ENCODE measurements at places on chromosomes 3 and 15. TPM values are rescaled to one million over a fixed set of nuclear protein-coding genes. Genes with fewer than 3 reads are reported as not detected.

DNA sequence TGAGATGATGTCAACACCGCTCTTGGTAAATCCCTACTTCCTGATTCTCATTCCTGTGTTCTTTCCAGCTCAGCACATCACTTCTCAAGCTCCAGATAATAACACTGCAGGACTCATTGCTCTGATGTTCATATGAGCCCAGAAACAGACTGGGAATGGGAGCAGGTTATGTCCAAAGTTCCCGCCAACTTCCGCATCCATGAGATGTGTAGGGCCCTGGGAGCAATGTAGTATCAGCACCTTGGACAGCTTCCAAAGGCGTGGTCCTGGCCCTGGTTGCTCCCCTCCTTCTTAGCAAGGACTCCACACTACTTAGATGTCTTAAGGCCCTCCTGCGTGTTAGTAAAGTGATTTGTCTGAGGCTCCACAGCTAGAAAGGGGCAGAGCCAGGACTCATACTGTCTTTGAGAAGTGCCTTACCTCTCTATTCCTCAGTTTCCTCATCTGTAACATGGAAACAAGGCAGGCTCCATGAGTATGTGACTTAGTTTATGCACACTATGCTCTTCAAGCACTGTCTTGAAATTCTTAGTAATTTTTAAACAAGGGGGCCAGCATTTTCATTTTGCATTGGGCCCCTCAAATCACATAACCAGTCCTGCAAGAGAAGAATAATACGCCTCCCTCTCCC is 27.9 kb upstream of the SLC6A1 start:
- H3K27ac ChIP-seq: no peak overlapping the region
- no peak overlapping the region for H3K4me3 ChIP-seq
- peaks cover 3% of the 10 kb centered on the region for H3K27me3 ChIP-seq

DNA sequence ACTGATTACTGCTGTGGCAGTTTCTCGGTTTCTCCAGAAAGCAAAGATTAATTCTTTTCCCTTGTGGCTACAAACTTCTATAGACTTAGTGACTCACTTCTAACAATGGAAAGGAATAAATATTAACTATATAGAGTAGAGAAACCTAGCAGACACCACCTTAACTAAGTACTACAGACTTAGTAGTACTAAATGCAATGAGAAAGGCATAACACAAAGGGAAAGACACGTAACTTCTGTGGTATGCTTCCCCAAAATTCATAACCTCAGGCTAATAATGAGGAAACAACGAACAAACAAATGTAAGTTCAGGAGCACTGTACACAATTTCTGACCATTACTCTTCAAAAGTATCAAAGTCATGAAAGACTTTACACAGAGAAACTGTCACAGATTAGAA is 31.2 kb downstream of the ATG3 start:
- DNase-seq: no peak
- H3K4me3 ChIP-seq: no peak overlapping the region
- H3K27me3 ChIP-seq: no peaks in the 10 kb centered on the region
- H3K4me1 ChIP-seq: no peaks in the 10 kb centered on the region
- H3K27ac ChIP-seq: no peak overlapping the region

Gene CASR
- polyA plus RNA-seq: 1.9 TPM

DNA sequence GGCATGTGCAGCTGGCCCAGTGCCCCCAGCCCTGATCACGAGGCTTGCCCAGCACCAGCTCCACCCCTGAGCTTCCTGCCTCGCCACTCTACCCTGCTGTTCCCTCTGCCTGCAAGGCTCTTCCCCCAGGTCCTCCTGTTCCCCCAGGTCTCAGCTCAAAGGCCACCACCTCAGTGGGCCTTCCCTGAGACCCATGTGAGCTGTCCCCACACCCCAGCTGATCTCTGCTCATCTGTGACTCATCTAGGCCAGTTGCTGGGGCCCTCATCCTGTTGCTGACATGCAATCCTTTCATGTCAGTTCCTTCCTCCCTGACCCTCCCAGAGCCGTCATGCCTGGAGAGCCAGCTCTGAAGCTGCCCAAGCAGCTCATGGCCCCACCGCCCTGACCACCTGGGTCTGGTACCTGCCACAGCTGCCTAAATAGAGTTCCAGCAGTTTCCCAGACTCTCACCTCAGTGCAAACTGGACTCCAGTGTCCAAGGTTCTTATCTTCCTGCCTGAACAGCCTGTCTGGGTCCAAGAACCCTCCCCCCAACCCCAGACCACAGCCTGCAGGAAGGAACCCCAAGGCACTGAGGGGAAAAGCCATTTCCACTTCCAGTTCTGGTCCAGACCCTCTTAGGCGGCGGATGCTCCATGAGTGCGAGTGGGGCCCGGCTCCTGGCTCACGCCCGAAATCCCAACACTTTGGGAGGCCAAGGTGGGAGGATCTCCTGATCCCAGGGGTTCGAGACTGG is 116.6 kb upstream of the IQSEC1 start:
- DNase-seq: no peak
- no peaks in the 10 kb centered on the region for H3K27me3 ChIP-seq
- no peak overlapping the region for H3K27ac ChIP-seq
- no peaks in the 10 kb centered on the region for H3K36me3 ChIP-seq
- H3K4me1 ChIP-seq: no peaks in the 10 kb centered on the region
- no peak overlapping the region for H3K4me3 ChIP-seq

GRCh38 chr15:80584561-80584964 is 110.5 kb upstream of the ABHD17C start:
- H3K27me3 ChIP-seq: no peaks in the 10 kb centered on the region
- DNase-seq: no peak
- no peaks in the 10 kb centered on the region for H3K4me1 ChIP-seq

Gene SERPINI2
- 0.09 TPM for polyA plus RNA-seq

Gene DAZL
- polyA plus RNA-seq: not detected

Gene CPNE9
- polyA plus RNA-seq: 0.73 TPM

Gene CPLX3
- not detected for polyA plus RNA-seq

DNA sequence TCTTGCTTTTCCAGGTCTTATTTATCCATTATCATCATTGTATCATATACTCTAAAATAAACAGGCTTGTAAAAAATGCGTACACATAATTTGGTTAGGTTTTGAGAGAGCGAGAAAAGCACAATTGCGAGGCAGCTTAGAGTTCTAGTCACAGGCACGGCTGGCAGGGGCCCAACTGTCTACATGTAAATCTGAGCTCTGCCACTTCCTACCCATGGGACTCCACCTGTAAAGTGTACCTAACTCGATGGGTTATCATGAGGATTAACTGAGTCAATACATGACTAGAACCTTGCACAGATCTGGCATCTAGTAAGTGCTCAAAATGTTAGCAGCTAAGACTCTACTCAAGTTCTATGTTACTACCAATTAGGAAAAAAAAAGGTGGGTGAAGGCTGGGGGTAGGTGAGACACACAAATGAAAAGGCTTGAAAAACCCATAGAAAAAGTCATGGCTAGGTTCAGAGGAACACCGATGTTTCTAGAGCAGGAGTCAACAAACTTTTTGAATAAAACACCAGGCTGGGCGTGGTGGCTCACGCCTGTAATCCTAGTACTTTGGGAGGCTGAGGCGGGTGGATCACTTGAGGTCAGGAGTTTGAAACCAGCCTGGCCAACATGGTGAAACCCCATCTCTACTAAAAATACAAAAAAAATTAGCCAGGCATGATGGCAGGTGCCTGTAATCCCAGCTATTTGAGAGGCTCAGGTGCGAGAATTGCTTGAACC is 36.2 kb downstream of the GLB1 start:
- H3K36me3 ChIP-seq: peaks cover 50% of the 10 kb centered on the region

- no peaks in the 10 kb centered on the region for H3K27me3 ChIP-seq
- DNase-seq: no peak
- peaks cover 37% of the 10 kb centered on the region for H3K36me3 ChIP-seq
- no peak overlapping the region for H3K4me3 ChIP-seq
- no peak overlapping the region for H3K27ac ChIP-seq
Observed at GRCh38 chr15:78446551-78446950, 8.5 kb downstream of the IREB2 start.

Gene BTD
- 27.8 TPM for polyA plus RNA-seq

DNA sequence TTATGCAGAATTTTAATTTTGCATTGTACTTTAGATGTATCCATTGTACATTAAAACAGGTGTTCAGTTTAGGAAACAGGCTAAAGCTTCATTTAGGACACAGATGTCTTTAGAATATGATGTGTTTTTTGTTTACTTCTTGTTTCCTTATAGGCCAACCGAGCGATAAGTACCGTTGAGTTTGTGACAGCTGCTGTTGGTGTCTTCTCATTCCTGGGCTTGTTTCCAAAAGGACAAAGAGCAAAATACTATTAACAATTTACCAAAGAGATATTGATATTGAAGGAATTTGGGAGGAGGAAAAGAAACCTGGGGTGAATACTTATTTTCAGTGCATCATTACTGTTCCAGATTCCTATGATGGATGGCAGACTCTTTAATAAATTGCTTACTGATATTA is 29.4 kb downstream of the PLAAT1 start:
- H3K4me1 ChIP-seq: no peaks in the 10 kb centered on the region
- H3K36me3 ChIP-seq: no peaks in the 10 kb centered on the region
- H3K4me3 ChIP-seq: no peak overlapping the region
- DNase-seq: no peak
- no peak overlapping the region for H3K27ac ChIP-seq
- no peaks in the 10 kb centered on the region for H3K27me3 ChIP-seq

DNA sequence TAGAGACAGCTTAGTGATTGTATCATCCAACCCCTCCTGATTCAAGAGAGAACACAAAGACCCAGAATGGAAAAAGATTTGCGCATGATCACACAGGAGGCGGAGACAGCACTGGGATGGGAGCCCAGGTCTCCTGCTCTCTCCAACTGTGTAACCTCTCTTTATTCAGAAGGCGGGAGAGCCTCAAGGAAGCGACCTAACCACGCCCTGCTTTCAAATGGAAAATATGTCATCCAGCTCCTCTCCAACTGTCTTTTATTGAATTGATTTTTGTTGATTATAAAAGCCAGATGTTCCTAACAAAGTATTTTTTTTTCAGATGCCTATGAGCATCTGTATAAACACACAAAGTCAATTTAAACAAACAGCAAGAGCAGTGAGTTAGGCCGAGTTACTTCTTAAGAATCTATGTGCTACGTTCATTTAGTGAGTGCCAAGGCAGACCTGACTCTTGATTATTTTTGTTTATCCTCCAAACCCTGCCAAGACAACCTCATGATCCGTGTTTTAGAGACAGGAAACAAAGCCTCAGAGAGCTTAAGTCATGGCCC is 74.5 kb downstream of the BFSP2 start:
- no peak overlapping the region for H3K4me3 ChIP-seq
- no peaks in the 10 kb centered on the region for H3K4me1 ChIP-seq
- H3K27me3 ChIP-seq: no peaks in the 10 kb centered on the region
- H3K27ac ChIP-seq: peak overlapping the region; percentile 17
- no peaks in the 10 kb centered on the region for H3K36me3 ChIP-seq
- DNase-seq: peak; percentile 44

DNA sequence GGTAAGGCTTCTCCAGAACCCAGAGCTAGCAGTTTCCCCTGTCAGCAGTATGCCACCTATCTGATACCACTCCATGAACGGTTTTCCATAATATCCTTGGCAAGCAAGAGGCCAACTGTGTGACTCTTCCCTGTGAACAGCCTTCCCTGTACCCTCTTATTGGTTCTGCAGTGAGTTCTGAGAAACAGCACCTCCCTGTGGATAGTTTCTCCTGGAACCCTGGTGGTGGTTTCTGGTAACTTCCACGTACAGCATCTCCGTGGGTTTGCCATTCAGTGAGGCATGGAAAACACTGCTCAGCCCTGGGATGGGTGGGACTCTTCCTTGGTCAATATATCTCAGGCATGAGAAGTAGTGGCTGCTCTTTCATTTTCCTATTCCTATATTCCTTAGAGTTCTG is 19.4 kb upstream of the SERPINI2 start:
- no peak overlapping the region for H3K4me3 ChIP-seq
- no peak overlapping the region for H3K27ac ChIP-seq
- H3K36me3 ChIP-seq: no peaks in the 10 kb centered on the region
- DNase-seq: no peak

DNA sequence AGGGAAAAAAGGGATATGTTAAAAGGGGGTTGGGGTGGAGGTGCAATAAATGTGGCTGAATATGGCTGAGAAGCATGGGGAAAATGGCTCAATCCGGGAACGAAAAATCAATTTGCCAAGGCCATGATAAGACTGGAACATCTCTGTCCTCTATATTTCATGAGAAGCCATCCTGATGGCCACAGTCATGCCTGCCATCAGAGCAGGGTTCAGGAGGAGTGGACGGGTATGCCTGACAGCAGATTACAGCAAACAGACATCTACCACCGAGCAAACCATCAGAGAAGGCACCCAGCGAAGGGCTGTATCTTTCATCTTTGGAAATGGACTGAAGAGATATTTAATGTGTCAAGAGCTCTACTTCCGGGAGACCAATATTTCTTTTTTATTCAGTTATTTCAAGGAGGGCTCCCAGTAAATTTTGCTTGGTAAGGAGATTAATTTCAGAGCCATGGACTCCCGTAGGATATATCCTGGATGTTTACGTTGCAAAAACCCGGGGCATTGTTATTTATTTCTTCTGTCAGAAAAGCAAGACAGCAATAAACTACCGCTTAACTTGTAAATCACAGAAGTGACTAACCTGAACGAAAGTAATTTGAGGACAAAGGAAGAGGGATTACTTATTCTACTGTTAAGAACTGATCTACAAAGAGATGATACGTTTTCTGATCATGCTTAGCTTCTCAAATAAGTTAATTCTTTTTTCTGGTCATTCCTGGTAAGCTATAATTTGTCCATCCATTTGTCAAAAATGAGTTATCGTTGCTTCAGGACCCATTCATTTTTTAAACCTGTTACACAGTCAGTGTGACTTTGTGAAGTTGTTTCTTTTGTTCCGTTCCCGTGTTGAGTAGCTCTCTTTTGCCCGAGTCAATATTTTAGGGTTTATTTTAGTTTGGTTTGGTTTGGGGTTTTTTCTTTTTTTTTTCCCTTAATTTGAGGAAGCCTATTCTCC is 80.6 kb upstream of the CHD2 start:
- no peaks in the 10 kb centered on the region for H3K27me3 ChIP-seq
- H3K36me3 ChIP-seq: no peaks in the 10 kb centered on the region
- peak; percentile 53 for DNase-seq
- H3K4me3 ChIP-seq: peak overlapping the region; percentile 49

Gene PPP1R14D
- polyA plus RNA-seq: 14.0 TPM

DNA sequence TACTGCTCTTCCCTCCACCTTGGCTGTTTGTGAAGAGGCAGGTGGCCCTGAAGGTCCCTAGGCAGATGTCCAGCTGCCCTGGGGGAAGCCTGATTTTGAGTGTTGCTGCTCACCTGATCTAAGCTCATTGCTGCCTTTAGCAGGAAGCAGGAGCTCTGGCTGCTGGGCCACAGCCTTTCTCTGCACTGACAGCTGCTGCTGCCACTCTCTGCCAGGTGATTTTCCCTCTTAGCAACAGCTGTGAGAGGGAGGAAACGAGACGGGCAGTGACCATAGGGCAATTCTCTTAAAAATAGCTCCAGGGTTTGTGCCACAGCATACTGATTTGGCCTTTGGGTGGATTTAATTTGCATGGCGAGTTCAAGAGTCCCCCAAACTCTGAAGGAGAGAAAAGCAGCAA is 415.8 kb upstream of the SEMA6D start:
- peak; percentile 11 for DNase-seq
- no peaks in the 10 kb centered on the region for H3K27me3 ChIP-seq
- H3K4me3 ChIP-seq: no peak overlapping the region
- H3K36me3 ChIP-seq: no peaks in the 10 kb centered on the region

GRCh38 chr15:25065286-25065685 is 110.5 kb downstream of the SNRPN start:
- H3K4me1 ChIP-seq: no peaks in the 10 kb centered on the region
- no peak overlapping the region for H3K27ac ChIP-seq
- H3K27me3 ChIP-seq: no peaks in the 10 kb centered on the region
- DNase-seq: no peak
